ENCODE measurements at places on chromosomes 5 and 9. TPM values are rescaled to one million over a fixed set of nuclear protein-coding genes. Genes with fewer than 3 reads are reported as not detected.

EDIL3 gene
- total RNA-seq, result 118 TPM

PCA3 gene
- total RNA-seq, result not detected

CDKN2B-AS1 gene
- total RNA-seq, result 2.7 TPM

GRCh38 chr5:174065528-174066197, 20.2 kb downstream of the NSG2 start:
- no peak for DNase-seq

DNA sequence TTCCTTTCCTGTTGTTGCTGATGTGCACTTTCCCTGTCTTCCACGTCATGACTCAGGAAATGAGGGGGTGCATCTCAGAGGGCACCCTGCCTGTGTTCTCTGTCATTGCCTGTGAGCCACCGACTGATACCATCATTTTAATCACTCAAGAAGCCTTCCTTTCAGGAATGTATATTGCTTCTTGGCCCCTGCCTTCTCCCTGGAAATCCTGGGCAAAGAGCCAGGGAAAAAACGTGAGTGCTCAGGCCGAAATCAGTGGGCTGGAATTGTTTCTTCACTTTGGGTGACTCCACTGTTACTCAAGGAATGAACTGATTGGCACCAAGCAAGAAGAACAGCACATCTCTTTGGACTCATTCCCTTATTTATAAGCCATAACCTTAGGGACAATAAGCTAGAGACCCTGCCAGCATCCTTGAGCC, 126.1 kb downstream of the SNX18 start:
- no peak for DNase-seq

DNA sequence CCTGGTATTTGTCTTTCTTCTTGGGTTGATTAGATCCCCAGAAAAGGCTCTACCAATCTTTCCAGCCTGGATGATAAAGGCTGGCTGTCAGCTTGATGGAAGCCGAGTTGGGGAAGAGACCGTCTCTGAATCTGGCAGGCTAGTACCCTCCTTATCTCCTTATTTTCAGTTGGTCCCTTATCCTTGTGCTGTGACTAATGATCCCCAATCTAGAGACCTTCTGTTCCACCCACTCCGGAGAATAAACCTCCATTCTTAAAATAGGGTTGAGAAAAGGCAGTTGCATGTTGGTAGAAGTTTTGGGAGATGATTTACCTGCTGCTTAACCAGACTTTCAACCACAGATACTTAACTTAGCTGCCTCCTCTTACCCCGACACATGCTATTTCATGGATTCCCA, 52.3 kb downstream of the PRKACG start:
- DNase-seq, result no peak

- DNase-seq, result no peak
Observed at GRCh38 chr5:177588413-177588909, 3.5 kb upstream of the TMED9 start.

DNA sequence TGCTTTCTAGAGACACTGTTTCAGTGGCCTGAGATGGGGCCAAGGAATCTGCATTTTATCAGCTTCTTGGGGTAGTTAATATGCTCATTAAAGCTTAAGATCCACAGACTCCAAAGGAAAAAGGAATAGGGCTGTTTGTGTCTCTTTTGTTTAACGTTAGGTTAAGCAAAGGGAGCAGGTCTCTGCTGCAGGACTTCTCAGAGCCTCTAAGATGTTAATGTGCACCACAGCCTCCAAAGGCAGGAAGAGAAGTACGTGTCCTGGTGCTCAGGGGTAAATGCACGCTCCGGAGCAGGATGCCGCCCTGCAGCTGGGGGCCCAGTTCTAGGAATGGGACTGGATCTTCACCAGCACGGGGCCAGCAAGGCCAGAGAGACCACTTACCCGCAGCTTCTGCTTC, 19.6 kb downstream of the SPARC start:
- DNase-seq, result peak; percentile 10

- DNase-seq, result peak; percentile 75
Observed at GRCh38 chr5:10283927-10284635, 23.6 kb downstream of the CMBL start.

All from myocyte (in vitro differentiated cells).